ENCODE measurements at places on chromosomes 4 and X. TPM values are rescaled to one million over a fixed set of nuclear protein-coding genes. Genes with fewer than 3 reads are reported as not detected.

DNA sequence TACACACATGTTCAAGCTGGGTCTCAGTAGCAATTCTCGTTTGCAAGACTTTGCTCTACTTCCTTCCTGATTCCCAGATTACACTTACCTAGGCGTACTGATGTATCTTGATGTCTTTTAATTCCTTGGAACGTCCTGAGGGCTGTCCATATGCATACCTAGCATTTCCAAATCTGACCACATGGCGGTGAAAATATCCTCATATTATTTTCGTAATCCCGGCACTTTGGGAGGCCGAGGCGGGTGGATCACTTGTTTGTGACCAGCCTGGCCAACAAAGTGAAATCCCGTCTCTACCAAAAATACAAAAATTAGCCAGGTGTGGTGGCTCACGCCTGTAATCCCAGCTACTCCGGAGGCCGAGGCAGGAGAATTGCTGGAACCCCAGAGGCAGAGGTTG, 1786.3 kb upstream of the TENM3 start:
- H3K4me3 ChIP-seq, result no peak overlapping the region
- no peak for DNase-seq
- no peaks in the 10 kb centered on the region for H3K4me1 ChIP-seq

DNA sequence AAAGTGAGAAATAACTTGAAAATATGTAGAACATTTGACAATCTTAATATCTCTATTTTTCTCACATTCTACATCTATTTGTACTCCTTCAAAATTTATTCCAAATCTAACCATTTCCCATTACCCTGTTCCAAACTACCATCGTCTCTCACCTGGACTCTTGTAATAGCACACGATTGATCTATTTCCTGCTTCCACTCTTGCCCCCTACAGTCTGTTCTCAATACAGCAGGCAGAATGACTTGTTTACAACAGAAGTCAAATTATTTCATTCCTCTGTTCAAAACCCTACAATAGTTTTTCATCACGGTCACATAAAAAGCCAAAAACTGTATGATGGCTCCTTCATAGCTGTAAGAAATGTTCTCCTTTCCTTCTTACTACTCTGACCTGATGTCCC, 21.1 kb upstream of the LUZP4 start:
- no peaks in the 10 kb centered on the region for H3K36me3 ChIP-seq
- H3K27ac ChIP-seq, result no peak overlapping the region
- H3K4me3 ChIP-seq, result no peak overlapping the region
- H3K27me3 ChIP-seq, result no peaks in the 10 kb centered on the region
- no peaks in the 10 kb centered on the region for H3K4me1 ChIP-seq

DNA sequence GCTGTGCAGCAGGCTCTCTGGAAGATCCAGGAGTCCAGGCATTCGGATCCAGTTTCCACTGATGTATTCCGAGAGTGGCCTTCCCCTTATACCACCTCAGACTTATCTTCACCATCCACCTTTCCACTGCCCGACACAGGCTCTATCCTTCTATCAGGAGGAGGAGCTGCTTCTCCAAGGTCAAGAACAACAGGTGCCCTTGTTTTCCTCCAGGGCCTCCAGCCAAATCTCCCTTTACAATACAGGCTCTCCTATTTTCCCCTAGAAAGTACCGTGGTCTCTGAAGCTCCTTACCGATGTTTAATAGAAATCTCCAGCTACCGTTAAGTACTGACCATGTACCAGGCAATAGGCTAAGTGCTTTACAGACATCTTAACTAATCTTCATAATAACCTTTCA, 61.3 kb downstream of the AFAP1 start:
- H3K4me1 ChIP-seq, result no peaks in the 10 kb centered on the region
- H3K36me3 ChIP-seq, result no peaks in the 10 kb centered on the region
- no peak overlapping the region for H3K4me3 ChIP-seq
- H3K27ac ChIP-seq, result no peak overlapping the region
- H3K27me3 ChIP-seq, result no peaks in the 10 kb centered on the region

Gene APLN
- total RNA-seq, result not detected

GRCh38 chr4:140982613-140983340, 150.5 kb downstream of the RNF150 start:
- no peak overlapping the region for H3K4me3 ChIP-seq
- no peaks in the 10 kb centered on the region for H3K4me1 ChIP-seq
- H3K36me3 ChIP-seq, result no peaks in the 10 kb centered on the region
- no peak for DNase-seq
- no peaks in the 10 kb centered on the region for H3K27me3 ChIP-seq

GRCh38 chrX:11059933-11060332, 51.2 kb upstream of the HCCS start:
- no peaks in the 10 kb centered on the region for H3K36me3 ChIP-seq
- no peak for DNase-seq
- no peaks in the 10 kb centered on the region for H3K27me3 ChIP-seq
- no peak overlapping the region for H3K4me3 ChIP-seq

DNA sequence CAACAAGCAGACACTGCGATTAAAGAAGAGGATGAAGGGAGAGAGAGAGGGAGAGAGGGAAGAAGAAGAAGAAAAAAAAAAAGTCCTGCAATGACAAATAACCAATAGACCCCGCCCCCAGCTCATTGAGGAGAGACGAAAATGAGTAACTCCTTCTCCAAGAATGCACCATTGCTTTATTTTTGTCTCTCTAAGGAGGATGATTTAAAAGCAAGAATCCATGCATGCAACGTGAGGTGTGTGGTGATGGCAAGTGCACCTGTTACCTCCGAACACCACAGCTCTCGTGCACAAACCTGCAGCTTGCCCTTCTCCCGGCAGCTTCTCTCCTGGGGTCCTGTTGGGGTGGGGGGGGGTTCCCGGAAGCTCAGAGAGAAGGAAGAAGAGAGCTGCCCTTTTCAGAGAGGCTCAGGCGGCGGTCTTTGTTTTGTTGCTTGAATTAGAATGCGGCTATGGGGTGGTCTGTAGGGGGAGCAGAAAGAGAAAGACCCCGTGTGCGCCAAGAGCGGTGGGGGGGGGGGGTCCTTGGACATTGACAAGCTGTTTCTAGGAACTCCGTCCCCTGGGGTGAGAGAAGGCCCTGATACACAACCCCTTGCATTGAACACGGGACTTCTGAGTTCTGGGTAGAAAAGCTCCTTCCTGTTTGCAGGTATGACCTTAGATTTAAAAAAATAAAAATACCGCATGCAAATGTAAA, 100.7 kb downstream of the CRLF2 start:
- DNase-seq, result no peak
- no peaks in the 10 kb centered on the region for H3K36me3 ChIP-seq
- no peak overlapping the region for H3K4me3 ChIP-seq
- H3K4me1 ChIP-seq, result no peaks in the 10 kb centered on the region
- H3K27me3 ChIP-seq, result no peaks in the 10 kb centered on the region
- H3K27ac ChIP-seq, result no peak overlapping the region

GRCh38 chr4:119977076-119977940, 89.3 kb downstream of the MAD2L1 start:
- H3K27ac ChIP-seq, result no peak overlapping the region
- H3K27me3 ChIP-seq, result no peaks in the 10 kb centered on the region
- DNase-seq, result no peak
- H3K4me3 ChIP-seq, result no peak overlapping the region
- no peaks in the 10 kb centered on the region for H3K4me1 ChIP-seq
- no peaks in the 10 kb centered on the region for H3K36me3 ChIP-seq

DNA sequence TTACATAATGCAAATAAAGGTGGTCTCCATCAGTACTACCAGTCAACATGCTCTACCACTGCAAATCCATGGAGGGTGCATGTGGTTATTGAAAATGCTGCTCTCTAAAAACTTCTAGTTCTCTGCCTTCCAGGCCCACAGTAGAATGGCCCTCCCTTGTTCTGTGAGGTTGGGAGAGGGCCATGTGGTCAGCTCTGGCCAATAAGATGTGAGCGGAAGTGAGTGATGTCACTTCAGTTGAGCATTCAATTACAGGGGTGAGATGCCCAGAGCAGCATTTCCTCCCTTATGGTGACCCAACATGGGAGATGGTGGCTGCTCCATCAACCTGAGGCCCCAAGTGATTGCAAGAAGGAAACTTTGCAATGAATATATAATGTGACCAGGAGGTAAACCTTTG, 148.8 kb downstream of the CPEB2 start:
- H3K36me3 ChIP-seq, result no peaks in the 10 kb centered on the region
- no peak overlapping the region for H3K27ac ChIP-seq
- no peak for DNase-seq
- H3K27me3 ChIP-seq, result no peaks in the 10 kb centered on the region

DNA sequence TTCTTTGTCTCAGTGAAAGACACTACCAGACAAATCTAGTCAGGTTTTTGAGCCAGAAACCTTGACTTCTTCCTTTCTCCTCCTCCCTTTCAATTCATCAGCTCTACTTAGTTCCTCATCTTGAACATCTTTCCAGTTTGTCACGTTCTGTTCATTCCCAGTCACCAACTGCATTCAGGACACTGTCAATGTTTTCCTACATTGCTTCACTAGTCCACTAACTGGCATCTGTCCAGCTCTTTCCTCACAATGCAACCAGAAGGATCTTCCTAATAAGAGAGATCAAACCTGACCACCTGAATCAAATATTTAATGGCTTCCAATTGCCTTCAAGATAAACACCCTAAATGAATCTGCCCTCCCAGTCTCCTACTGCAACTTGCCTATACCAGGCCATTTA, 52.5 kb downstream of the SYNPO2 start:
- no peaks in the 10 kb centered on the region for H3K36me3 ChIP-seq
- no peak overlapping the region for H3K4me3 ChIP-seq
- no peak for DNase-seq
- H3K4me1 ChIP-seq, result no peaks in the 10 kb centered on the region

DNA sequence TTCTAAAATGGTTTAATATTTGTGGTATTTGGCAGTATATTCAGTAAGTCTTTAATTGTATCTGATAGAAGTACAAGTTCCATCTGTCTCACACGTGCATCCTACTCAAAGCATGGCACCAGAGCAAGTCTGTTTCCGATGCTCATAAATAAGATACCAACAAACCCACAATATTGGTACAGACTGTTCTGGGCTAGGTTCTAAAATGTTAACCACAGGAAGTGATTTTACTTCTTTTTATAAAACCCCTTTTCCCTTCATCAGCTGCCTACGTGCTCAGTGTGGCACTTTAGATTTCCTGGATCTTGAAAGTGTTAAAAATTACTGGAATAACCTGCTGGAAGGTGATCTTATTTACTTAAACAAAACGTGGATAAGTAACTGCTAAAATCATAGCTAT, 165.1 kb downstream of the CFAP299 start:
- H3K4me3 ChIP-seq, result no peak overlapping the region
- no peak overlapping the region for H3K27ac ChIP-seq
- DNase-seq, result no peak
- H3K27me3 ChIP-seq, result no peaks in the 10 kb centered on the region

GRCh38 chr4:83961575-83961974, 425.7 kb downstream of the GPAT3 start:
- no peaks in the 10 kb centered on the region for H3K4me1 ChIP-seq
- DNase-seq, result no peak

GRCh38 chrX:75107863-75108509, 48.1 kb downstream of the ABCB7 start:
- DNase-seq, result no peak
- H3K36me3 ChIP-seq, result peaks cover 3% of the 10 kb centered on the region
- no peaks in the 10 kb centered on the region for H3K4me1 ChIP-seq
- no peak overlapping the region for H3K27ac ChIP-seq
- H3K27me3 ChIP-seq, result no peaks in the 10 kb centered on the region

- DNase-seq, result no peak
- H3K4me1 ChIP-seq, result no peaks in the 10 kb centered on the region
- no peak overlapping the region for H3K4me3 ChIP-seq
- no peaks in the 10 kb centered on the region for H3K36me3 ChIP-seq
- no peaks in the 10 kb centered on the region for H3K27me3 ChIP-seq
These were observed 141.8 kb upstream of the EDNRA start for GRCh38 chr4:147339100-147339499.

Gene GPRASP1
- total RNA-seq, result 0.46 TPM

DNA sequence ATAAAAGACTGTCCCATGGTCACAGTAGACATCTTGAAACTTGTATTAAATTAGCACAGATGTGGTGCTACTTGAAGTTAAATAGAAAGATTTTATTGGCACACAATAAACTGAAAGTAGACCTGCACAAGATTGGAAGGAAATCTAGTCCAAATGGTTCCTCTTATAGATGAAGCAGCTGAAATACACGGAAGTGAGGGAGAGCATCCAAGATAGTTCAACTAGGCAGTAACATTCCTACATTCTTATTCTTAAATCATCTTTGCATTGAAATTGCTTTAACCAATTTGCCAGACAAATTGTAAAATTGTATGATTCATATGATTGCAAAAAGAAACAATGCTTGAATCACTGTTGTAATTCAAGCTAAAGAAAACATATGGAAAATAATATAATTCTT, 87.6 kb upstream of the VCX3B start:
- no peak overlapping the region for H3K27ac ChIP-seq
- no peaks in the 10 kb centered on the region for H3K4me1 ChIP-seq
- no peaks in the 10 kb centered on the region for H3K27me3 ChIP-seq
- H3K4me3 ChIP-seq, result no peak overlapping the region
- H3K36me3 ChIP-seq, result no peaks in the 10 kb centered on the region
- no peak for DNase-seq

DNA sequence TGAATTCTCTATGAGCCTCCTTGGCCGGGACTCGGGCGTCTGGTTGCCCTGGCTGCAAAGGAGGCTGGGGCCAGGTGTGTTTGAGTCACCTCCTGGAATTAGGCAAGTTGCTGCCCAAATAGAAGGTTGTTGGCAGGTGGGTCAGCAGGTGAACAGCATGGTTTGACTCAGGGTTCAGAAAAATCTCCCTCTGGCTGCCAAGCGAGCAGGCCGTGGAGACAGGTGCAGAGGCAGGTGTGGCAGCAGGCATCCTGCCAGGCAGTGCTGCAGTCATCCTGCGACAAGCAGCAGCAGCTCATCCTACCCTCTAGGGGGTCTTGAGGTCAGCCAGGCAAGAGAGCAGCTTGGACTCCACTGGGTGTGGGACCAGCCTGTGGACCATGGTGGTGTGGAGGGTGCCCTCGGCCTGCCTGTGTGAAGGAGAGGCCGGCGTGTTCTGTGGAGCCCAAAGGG, 8.2 kb downstream of the MSANTD1 start:
- no peaks in the 10 kb centered on the region for H3K27me3 ChIP-seq
- H3K36me3 ChIP-seq, result no peaks in the 10 kb centered on the region
- H3K27ac ChIP-seq, result no peak overlapping the region
- DNase-seq, result no peak
- no peak overlapping the region for H3K4me3 ChIP-seq

Gene STAP1
- total RNA-seq, result 8.1 TPM

Gene DCAF12L2
- total RNA-seq, result not detected

Gene PNMA6A
- not detected for total RNA-seq

DNA sequence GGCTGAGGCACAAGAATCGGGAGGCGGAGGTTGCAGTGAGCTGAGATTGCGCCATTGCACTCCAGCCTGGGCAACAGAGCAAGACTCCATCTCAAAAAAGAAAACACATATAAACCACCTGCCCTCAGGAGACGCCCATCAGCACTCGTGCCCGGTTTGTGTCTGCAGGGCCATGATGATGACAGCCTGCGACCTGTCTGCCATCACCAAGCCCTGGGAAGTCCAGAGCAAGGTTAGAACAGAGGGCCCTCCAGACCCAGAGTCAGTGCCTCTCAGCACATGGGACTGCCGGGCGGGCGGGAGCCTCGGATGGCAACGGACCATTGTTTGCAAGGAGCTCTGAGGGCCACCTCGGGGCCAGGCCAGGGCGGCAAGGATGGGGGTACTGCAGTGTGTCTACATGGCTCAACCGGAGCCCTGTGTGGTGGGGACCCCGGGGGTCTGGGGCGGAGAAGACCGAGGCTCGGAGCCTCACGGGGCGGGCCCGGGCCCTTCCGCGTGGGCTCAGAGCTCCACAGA, 9.3 kb downstream of the ATP5ME start:
- H3K27me3 ChIP-seq, result no peaks in the 10 kb centered on the region
- DNase-seq, result no peak
- no peak overlapping the region for H3K27ac ChIP-seq
- no peaks in the 10 kb centered on the region for H3K36me3 ChIP-seq
- H3K4me1 ChIP-seq, result no peaks in the 10 kb centered on the region
